ENCODE measurements at places on chromosomes 4 and X.

GRCh38 chr4:5710961-5711478 lies at the start of gene EVC:
TSS of gene EVC (plus strand) at chr4:5711201. CDS start at chr4:5711381, 180 bp downstream.
- DNase-seq: no peak

DNA sequence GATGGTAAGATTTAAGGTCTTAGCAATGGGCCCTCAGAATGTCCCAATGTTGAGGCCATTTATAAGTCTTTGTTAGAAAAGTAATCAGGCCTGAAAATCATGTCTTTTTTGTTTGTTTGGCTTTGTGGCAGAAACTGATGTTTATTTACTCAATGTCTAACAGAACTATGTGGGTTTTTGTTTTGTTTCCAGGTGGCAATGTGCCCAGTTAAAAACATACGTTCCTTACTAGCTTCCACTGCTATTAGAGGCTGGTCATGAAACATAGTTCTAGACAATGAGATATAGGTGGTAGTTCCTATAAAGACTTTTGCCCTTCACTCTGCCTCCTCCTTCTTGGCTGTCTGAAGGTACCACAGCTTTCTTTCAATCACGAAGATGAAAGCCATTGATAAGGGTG lies 108.8 kb downstream of the C4orf51 start:
- DNase-seq: no peak

DNA sequence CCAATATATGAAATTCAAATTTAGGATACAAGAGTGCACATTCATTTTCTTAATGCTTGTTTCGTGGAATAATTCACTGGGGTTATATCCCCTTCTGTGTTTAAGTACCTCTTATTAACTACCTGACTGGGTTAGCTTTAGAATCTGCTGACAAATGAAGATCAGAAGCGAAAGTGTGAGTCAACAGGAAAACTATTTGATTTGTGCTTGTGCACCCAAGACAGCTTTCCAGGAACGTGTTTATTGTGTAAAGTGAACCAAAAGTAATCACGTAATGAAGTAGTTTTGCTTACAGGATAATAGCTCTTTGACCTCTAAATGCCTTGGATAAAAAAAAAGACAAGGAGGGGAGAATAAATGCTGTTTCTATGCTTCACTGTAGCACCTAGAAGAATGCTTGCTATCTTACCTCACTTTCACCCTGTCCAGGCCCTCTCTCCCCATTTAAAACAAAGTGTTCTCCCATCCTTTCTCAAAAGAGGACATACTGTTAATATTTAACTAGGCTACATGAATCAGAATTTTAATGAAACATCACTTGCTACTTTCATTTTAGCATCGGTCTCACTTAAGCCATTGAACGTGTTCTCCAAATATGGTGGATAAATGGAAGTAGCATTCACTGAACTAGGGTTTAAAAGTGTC lies 141.9 kb downstream of the THOC2 start:
- DNase-seq: no peak

DNA sequence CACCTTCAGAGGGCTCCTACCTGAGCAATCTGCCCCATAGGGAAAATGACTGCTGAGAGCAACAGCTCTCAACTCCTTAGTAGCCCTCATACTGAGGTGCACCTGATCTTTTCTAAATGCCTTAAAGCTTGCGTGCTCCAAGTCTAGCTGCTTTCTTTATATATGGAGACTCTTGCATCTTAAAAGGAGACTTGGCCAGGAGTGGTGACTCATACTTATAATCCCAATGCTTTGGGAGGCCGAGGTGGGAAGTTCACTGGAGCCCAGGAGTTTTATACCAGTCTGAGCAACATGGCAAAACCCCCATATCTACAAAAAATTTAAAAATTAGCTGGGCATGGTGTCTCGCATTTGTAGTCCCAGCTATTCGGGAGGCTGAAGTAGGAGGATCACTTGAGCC lies 78.1 kb upstream of the TRIM2 start:
- DNase-seq: no peak

DNA sequence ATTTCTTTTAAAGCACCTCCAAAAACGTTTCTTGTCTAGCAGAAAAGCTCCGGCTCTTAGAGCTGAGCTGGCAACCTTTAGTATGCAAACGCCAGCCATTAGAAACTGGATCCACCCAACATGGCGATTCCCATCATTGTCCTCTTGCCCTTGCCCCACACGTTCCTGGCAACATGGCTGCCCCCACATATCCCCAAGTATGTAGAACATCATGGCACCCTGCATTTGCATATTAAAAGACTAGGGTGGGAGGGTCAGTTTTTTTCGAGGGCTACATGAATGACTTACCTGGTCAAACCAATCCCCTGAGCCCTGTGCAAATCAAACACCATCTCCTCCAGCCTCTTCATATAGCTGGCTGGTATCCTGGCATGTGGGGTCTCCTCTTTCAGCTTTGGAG lies 82.2 kb upstream of the HELT start:
- DNase-seq: no peak

- no peak for DNase-seq
Observed at GRCh38 chr4:87192145-87192919, 28.1 kb downstream of the KLHL8 start.

DNA sequence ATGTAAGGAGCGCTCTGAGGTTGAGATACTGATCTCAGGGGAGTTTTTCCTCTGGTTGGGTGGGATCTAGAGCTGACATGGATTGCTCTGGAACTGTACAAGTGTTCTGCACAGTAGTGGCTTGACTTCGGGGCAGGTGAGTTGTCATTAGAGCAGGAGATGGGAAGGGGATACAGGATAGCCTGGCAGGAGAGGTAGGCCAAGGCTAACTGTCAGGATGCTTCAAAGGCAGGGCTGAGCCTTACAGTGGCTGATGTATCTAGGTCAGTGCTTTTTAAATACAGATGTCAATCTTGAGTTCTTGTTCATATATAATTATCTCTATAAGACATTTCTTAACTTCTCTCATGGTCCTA lies 43.5 kb upstream of the RELL1 start:
- no peak for DNase-seq

DNA sequence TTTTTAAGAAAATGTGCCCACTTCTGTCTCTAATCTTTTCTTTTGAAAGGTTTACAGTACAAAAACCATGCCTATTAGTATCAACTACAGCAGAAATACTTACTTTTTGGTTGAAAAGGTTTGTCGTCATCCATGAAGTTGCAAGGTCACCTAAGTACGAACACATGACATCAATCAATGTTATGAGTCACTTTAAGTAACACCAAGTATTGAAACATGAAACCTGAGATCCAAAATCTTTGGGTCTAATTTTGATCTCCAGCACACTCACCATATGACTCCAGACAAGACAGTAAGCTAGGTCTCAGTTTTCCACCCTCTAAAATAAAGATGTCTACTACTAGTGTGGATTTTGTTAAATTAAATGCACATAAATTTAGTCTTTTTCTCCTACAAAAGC lies 8.4 kb downstream of the ZNF280C start:
- DNase-seq: no peak

DNA sequence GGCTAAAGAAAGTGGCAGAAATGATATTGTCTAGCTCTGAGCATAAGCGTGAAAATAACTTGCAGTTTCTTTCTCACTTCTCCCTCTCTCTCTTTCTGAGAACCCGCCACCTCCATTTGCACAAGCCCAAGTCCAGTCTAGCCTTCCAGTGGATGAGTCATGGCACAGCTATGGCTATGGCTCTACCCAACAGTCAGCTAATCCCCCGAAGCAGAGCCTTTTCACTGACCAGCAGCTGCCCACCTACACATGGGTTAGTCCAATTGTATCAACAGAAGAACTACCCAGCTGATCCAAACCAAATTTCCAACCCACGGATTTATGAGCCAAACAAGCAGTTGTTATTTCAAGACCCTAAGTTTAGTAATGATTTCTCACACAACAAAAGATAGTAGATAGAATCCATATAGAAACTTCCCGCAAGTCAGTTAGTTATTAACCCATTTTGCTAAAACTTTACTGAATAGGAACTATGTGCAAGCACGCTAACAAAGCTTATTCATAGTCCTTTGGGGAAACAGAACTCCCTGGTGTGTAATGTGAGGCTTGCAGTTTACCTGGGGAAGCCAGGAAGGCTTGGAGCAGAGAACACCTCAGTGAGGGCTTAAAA lies 282.3 kb downstream of the INPP4B start:
- no peak for DNase-seq

DNA sequence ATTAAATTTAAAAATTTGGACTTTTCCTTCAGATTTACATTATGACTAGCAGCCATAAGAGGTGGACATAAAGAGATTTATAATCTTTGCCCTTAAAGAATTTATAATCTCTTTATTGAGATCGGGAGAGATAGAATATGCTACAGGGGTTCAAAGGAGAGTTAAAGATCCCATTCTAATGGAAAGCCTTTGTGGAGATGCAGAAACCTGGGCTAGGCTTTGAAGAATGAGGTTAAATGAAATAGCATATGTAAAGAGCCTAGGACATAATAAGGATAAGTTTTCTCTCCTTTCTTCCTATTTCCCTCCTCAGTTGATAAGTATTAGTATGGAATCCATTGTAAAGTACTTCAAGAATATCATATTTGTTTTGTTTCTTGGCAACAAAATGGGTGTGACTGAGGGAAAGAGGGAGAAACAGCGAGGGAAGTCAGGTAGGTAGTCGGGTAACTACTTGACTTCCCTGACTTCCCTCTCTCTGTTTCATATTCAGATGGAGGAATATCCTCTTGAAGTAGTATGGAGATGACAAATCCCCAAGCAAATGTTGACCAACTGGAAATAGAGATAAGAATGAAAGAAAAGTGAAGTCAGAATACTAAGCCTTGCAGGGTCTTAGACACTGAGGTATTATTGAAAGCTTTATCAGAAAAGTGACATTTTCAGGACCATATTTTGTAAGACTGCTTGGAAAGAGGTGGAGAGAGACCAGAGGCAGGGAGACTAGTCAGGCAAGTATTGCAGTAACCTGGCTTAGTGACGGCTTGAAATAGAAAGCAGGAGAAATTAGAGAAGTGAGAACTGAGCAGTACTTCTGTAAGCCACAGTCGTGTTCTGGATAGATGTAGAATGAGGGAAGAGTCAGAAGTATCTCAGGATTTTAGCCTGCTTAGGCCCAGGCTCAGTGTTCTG lies 82.9 kb downstream of the PDLIM5 start:
- DNase-seq: no peak

- DNase-seq: no peak
Observed at GRCh38 chr4:168076989-168077725, 15.2 kb upstream of the ANXA10 start.

DNA sequence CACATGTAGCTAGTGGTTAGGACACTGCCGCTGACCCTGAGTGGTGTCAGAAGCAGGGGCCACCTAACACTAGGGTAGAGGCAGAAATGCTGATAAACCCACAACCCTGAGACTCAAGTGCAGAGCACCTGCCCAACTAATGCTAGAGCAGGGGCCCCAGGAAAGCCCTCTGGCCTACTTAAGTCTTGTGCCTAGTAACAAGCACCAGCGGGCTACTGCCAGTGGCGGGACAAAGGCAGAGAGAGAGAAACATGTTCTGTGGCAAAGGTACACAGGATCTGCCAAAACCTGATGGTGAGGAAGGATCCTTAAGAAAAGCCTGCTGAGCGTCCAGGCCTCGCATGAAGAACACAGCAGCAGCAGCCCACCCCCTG lies 172.4 kb downstream of the PRDM5 start:
- no peak for DNase-seq

- no peak for DNase-seq
Observed at GRCh38 chr4:141637565-141637964, 1.2 kb downstream of the IL15 start.

- DNase-seq: no peak
Observed at GRCh38 chr4:110637408-110638088, 14.7 kb upstream of the PITX2 start.

DNA sequence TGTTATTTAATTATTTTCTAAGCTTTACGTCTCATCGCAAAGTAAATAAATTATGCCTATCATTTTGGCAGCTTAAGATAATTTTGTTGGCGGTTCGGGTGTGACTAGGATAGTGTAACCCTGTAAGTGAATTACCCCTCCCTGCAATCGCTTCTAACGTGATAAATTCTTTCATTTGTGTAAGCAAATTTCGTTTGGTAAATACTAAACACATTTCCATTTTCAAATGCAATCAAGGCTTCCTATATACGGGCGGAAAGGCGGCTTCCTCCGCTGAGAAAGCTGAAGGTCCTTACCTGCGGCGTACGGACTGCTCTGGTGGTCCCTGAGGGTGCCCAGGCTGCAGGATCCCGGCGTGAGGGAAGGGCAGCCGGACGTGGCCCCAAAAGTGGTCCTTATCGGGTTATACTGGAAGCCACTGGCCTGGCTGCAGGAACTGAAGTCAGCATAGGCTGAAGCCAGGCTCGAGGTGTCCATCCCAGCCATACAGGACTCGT lies 403 bp downstream of the PHOX2B start:
- DNase-seq: no peak

DNA sequence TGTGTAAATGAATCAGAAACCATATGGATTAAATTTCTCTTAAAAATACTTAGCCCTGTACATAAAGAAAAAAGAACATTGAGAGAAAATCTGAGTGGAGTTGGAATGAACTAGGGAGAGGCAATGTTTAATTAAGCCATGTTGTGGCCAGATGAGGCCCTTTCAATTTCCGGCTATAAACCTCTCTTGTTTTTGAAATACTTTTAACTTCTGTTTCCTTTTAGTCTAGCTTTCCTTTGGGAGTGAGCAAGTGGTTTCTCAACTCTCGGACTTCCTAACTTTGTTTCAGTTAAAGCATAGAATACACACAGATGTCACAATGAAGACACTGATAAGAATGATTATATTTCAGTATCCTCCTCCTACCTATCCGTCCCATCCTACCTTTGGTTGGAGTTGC lies 197.2 kb downstream of the ARHGAP24 start:
- DNase-seq: no peak

DNA sequence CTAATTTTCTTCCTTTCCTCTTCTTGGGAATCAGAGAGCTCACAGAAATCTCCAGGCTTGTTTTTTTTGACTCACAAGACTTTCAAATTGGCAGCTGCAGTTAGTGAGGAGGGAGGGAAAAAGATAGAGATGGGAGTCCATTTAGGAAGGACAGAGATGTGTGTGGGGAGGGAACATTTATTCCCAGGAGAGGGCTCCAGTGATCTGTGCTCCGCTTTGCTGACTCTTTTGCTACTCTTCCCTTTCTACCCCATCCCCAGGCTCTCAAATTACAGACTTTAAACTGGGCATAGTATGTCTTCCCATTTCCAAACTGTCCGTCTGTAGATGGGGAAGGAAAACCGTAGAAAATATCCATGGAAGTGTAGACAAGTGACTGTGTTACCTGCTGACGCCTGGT lies 39.1 kb upstream of the UCP1 start:
- DNase-seq: no peak

DNA sequence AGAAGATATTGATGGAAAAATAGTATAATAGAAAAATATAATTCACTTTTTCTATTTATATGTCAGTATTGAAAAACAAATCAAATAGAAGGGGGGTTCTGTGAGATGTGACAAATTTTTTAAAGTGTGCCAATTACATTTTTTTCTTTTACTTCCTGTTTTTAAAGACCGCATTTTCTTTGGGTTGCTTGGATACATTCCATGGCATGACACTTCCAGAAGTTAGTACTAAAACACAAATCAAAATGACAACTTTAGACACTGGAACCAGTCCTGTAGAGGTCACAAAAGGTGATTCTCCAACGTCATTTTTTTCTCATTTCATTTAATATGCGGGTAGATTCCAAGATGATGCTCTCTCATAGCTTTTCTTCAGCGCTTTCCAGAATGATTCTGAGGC lies 116.2 kb upstream of the GNPDA2 start:
- DNase-seq: no peak

GRCh38 chr4:183142571-183143550 lies 43.8 kb downstream of the WWC2 start:
- no peak for DNase-seq

All from esophagus squamous epithelium (tissue), 5 donors.